Astrocyte (in vitro differentiated cells and primary cell): ENCODE measurements at places on chromosomes 16 and 17. TPM values are rescaled to one million over a fixed set of nuclear protein-coding genes. Genes with fewer than 3 reads are reported as not detected.

- DNase-seq: no peak
Measured at GRCh38 chr16:77807021-77807420, 18.7 kb downstream of the VAT1L start.

- DNase-seq: no peak
Measured at GRCh38 chr16:11452746-11453389, 107.6 kb downstream of the RMI2 start.

DNA sequence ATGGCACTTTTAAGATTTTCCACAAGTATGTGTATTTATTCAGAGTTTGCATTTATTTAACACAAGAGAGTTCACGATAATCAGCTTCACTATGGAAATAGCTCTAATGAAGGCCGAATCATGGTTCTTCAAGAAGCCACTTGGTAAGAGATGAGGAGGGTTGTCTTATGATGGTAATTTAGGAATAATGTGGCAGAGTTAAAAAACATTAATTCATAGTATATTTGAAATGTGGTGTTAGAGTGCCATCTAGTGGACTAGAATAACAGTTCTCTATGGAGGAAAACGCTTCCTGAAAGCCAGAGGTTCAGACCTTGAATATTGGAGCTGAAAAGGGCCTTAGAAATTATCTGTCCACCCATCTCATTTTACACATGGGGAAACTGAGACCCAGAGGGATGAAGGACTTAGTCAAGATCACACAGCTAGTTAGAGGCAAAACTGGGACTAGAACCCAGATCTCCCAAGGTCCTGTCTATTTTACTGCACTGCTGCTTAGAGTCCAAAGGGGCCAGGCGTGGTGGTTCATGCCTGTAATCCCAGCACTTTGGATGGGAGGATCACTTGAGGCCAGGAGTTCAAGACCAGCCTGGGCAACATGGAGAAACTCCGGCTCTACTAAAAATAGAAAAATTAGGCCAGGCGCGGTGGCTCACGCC, 33.8 kb upstream of the KPNB1 start:
- DNase-seq: peak; percentile 10

The SMIM22 gene
- not detected in 2 replicates for total RNA-seq

GRCh38 chr17:68705714-68706076, 104.5 kb upstream of the FAM20A start:
- peak; percentile 34 for DNase-seq

- peak; percentile 65 for DNase-seq
Measured at GRCh38 chr17:66654106-66654740, 180.7 kb upstream of the CACNG5 start.

The MARVELD3 gene
- total RNA-seq: 0.89 and 1.4 TPM in 2 replicates

GRCh38 chr17:43573579-43574321, 27.6 kb upstream of the ETV4 start:
- no peak for DNase-seq

DNA sequence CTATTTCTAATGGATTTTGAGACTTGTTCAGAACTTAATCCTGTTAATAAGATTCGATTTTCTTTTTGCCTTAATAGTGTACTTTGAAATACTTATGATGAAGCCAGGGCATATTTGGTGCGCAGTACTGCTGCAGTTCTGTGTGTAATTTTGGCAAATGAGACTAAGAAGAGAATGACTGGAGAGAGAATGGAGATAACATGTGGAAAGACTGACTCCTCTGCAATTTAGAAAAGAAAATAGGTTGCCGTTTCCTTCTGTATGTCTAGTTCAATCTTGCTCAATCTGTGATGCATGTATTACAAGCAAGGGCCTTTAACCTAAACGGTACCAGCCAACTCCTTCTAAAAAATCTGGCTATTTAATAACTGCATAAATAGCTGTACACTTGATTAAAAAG, 285.1 kb upstream of the CDH11 start:
- no peak for DNase-seq

The KRT25 gene
- total RNA-seq: not detected in 2 replicates

GRCh38 chr17:47077576-47077975, 98.5 kb upstream of the RPRML start:
- DNase-seq: peak; percentile 32

The GSG1L gene
- not detected in 2 replicates for total RNA-seq

DNA sequence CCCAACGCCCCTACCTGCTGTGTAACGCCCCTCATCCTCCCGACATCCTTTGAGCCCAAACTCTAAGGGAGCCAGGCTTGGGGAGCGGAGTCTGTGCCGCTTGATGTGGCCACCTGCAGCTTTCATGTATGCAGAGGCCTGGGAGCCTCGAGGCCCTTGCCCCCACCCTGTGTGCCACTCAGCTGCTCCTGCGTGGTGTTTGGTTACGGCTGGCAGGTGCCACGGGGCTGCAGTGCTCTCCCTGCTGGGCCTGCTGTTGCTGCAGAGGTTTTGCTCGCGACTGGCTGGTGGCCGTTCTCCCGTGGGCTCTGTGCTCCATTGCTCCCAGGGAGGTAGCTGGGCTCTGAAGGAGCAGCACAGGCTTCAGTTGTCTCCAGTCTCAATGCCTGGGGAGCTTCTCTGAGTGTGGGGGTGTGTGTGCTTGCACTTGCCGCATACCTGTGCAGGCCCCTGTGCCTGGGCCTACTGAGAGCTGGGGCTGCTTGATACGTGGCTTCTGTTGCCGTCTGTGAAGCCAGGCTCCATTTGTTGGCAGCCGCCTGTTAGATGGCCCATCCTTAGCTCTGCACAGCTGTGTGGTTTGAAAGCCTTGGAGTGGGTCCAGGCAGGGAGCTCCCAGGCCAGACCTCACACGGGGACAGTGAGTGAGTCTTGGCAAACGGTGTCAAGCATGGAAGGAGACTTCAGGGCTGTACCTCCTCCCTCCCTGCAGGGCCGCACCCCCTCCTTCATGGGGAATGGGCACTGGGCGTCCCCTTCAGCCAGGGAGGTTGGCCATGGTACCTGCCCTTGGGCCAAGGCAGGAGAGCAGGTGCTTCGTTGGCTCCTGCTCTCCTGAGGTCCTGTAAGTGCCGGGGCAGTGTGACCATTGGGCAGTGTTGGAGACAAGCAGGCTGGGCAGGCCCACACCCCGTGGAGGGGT, 47.2 kb downstream of the PDPK1 start:
- DNase-seq: no peak
